ENCODE measurements at places on chromosomes 2 and 18.

GRCh38 chr2:13791019-13791547 lies 841.4 kb upstream of the LRATD1 start:
- DNase-seq: no peak

- DNase-seq: no peak
Measured at GRCh38 chr18:28771849-28772248, 594.9 kb upstream of the CDH2 start.

GRCh38 chr2:133097666-133098065 lies 427.7 kb upstream of the LYPD1 start:
- no peak for DNase-seq

- DNase-seq: no peak
Measured at GRCh38 chr2:145724311-145724898, 1204.5 kb upstream of the ZEB2 start.

- no peak for DNase-seq
Measured at GRCh38 chr18:2964361-2965010, 48.5 kb downstream of the LPIN2 start.

- no peak for DNase-seq
Measured at GRCh38 chr2:150134223-150134857, 353.1 kb downstream of the RND3 start.

GRCh38 chr2:4965556-4966320 lies 726.4 kb upstream of the SOX11 start:
- DNase-seq: no peak

DNA sequence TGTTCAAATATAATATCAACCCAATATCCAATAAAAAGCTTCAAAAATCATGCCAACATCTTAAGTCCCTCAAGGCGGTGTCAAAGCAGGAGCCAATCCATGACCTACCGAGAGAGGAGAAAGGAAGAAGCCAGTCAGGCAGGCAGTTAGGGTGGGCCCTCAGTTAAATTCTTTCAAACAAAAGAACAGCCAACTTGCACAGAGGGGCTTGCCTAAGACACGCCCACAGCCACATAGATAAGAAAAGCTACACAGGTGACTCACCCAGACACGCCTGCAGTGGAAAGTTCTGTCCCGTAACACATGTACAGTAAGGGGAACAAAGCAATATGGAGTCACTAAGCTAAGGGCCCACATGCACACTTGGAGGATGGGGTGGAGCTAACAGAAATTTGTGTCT lies 61.3 kb downstream of the SP110 start:
- no peak for DNase-seq

All from activated T-cell treated with anti-CD3 and anti-CD28 coated beads, Interleukin-2, amount 50 U/mL, for 72 hours (primary cell).